ENCODE measurements at places on chromosomes 1 and 21.

DNA sequence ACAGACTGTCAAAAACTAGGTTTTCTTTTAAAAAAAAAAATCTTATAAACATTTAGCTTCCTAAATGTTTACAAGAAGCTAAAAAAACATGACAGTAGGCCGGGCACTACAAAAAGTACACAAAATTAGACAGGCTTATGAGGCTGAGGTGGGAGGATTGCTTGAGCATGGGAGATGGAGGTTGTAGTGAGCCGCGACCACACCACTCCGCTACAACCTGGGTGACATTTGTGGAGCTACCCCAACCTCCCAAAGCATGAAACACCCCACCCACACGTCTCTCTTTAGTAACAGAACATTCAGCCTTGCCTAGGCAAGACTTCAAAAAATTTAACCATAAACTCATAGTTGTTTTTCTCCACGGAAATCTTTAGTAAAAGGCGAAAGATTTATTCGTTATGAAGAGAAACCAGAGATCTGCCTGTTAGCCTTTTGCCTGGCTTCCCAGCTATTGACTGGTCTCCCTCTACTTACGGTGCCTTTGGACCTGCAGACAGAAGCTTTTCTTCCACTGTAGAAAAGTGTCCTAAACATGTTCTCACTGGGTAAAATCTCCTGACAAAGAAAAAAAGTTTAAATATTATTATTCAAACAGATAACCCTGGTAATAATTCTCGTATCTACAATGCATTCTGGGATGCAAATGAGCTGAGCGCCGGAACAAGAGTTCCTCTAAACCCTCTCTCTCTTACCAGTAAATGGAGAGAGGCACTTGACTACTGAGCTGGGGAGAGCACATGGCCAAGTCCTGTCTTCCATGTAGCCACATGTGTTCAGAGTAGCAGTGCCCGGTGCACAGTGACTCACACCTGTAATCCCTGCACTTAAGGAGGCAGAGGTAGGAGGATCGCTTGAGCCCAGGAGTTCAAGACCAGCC is 9.2 kb downstream of the RNU5D-1 start:
- DNase-seq = peak; percentile 75

DNA sequence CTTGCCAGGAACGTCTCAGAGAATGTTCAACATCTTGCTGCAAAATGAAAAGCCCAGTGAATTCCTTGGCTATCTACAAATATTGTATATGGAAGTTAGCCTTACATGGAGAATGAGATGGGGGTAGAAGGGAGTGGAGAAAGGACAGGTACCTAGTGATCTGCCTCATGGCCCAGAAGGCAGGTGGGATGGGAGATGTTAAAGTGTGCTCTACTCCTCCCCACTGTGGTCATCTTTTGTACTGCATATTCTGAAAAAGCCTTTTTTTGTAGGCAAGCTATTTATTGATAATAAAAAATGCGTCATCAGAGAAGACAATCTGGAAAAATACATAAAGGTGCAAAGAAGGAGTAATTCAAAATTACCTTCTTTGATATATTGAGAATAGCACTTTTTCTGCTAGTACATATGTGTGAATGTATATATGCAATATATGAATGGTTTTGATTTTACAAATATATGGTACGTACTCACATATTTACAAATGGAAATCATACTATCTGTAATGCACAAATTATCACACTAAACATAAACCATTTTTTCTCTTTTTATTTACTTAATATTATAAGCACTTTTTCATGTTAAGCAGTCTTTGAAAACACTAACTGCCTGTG is 19.1 kb upstream of the SLC5A9 start:
- DNase-seq = no peak

DNA sequence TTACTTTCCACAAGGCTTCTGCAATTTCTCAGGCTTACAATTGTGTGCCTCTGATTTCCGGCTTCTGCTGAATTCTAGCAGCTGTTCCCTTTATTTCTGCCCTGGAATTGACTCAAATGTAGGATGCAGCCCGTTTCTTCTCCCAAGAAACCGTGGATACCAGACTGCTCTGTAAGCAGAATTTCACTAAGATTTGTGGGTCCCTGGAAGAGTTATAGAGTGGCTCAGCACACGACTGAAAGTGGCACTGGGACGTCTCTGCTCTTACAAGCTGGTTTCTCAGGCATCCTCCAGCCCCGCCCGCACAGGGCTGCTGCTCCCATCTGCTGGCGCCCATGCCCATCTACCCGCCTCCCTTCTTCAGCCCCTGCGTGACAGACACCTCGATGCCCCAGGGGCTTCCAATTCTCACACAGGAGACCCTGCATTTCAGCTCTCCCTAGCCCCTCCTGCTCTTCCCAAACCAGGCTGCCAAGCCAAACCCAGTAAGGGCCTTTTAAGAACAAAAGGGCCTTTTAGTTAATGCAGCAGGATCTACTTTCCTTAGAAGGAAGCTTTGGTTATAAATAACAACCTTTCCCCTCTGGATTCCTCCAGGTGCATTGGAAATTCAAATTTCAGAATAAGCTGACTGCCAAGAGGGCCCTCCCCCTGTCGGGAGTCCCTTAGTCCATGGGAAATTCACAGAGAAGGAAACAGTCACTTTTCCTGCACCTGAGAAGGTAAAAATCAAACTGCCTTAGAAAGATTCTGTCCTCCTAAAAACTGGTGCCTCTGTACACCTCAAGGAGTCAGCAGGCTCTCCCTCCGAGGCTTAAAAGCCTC is 45.4 kb upstream of the TENT5B start:
- no peak for DNase-seq

- no peak for DNase-seq
These were observed 108.0 kb downstream of the NRIP1 start for GRCh38 chr21:14956807-14957206.

GRCh38 chr1:200035956-200036618 is 8.6 kb downstream of the NR5A2 start:
- no peak for DNase-seq

DNA sequence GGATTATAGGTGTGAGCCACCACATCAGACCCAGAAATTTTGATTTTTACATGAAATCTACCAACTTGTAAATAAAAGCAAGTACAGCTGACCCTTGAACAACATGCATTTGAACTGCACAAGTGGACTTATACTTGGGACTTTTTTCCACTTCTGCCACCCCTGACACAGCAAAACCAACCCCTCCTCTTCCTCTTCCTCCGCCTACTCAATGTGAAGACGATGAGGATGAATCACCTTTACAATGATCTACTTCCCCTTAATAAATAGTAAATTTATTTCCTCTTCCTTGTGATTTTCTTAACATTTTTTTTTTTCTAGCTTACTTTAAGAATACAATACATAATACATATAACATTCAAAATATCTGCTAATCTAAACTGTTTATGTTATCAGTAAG is 17.5 kb upstream of the YRDC start:
- DNase-seq = no peak

DNA sequence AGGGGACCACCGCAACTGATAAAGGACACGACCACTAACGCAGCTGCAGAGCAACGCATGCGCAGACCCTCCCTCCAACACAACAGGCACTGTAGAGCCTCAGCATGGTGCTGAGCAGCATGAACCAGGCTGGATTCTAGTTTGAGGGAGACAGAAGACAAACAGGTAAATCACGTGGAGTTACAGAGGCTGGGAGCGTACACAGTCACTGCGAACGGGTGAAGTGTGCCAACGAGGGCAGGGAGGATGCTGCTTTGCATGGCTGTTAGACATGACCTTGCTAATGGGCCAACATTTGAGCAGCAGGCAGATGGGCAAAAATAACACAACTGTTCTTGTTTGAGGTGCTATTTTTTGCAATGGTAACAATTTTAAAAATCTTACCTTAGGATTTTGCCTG is 55.2 kb upstream of the NADK start:
- no peak for DNase-seq

DNA sequence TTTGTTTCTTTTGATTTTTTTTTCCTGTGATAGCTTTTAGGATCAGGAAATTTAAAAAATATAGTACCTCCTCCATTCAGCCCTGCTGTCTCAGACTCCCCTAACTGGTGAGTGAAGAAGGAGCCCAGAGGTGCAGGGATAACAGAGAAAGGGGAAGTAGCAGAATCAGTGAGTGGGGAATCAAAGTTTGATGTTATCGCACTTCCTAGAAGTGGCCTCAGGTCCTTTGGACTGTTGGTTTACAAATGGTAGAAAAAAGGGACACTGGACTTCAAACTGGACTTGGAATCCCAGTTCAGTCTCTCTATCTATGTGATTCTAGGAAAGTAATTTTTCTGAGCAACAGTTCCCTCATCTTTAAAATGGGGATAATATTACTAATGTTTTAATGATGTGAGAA is 99.5 kb downstream of the FGGY start:
- DNase-seq = no peak

DNA sequence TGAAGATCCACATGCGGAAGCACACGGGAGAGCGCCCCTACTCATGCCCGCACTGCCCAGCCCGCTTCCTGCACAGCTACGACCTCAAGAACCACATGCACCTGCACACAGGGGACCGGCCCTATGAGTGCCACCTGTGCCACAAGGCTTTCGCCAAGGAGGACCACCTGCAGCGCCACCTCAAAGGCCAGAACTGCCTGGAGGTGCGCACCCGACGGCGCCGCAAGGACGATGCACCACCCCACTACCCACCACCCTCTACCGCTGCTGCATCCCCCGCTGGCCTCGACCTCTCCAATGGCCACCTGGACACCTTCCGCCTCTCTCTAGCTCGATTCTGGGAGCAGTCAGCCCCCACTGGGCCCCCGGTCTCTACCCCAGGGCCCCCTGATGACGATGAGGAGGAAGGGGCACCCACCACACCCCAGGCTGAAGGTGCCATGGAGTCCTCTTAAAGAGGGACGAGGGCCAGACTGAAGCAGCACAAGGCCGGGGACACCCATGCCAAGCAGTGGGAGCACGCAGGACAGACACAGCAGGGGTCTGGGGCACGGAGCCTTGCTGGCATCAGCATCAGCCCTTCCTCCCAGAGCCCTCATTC is 13.7 kb downstream of the ZBTB7B start:
- no peak for DNase-seq

GRCh38 chr1:209319549-209319948 is 264.0 kb upstream of the CAMK1G start:
- no peak for DNase-seq

GRCh38 chr1:163440090-163440489 is 118.3 kb downstream of the NUF2 start:
- DNase-seq = no peak

- DNase-seq = no peak
These were observed 1.3 kb downstream of the NADK start for GRCh38 chr1:1776672-1777582.

DNA sequence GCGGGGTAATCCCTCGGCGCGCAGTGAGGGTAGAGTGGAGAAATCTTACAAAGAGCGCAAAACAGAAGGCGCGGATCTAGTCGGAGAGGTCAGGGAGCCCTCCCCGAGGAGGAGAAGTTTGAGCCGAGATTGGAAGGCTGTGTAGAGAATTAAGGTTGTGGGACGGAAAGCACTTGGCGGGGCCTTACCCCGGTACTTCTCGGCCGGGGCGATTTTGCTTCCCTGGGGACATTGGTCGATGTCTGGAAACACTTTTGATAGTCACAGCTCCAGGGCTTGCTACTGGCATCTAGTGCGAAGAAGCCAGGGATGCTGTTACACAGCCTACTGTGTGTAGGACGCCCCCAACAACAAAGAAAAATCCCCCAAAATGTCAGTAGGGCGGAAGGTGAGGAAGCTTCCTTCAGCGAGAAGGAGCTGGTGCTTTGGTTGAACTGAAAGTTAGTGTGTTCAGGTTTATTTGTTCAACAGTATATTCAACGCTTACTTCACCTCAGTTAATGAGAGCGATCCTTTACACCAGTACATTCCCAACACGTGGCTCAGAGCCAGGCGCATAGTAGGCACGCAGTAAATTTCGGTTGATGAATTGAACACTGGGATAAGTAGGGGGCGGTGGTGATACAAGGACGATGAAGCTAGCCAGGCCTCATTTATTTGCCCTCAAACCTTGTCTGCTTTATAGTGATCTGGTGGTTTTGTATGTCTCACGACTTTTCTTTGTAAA is 807 bp downstream of the CEP85 start:
- DNase-seq = peak; percentile 36

- DNase-seq = no peak
These were observed 1.1 kb downstream of the IGFN1 start for GRCh38 chr1:201191653-201192260.

DNA sequence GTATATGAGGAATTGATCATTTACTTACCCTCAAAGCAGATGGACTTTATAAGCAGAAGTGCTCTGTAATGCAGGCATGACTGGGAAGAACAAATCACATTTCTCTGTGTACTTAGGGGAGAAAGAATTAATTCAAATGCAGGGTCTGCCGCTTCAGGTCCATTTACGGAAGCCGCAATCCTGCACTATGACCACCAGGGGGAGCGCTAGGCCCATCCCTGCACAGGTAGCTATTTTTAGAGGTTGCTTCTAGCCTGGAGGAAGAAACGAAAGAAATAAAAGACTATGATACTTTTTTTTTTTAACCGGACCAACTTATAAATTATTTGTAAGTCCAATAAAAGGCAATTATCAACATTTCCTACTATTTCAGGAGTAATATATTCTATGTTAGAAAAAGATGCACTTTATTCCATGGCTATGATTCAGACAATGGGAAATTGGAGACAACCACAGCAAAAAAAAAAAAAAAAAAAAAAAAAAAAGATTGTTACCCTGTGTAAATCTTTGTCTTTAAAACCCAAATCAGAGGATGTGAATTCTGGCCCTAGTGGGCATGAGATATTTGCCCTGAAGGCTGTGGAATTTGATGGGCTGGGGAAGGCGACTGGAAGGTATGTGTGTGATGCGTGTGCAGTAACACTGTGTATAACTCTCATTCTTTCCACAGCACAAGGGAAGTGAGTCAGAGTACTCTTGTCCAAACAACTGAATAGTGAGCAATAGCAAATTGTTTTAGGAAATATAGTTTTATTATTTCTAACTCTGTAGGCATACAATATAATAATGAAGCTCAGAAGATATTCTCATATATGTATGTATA is 12.9 kb upstream of the FYB2 start:
- peak; percentile 68 for DNase-seq

- no peak for DNase-seq
These were observed 27.7 kb downstream of the CAPZB start for GRCh38 chr1:19457607-19458006.

- no peak for DNase-seq
These were observed 304.0 kb downstream of the HHIPL2 start for GRCh38 chr1:222243902-222244301.

DNA sequence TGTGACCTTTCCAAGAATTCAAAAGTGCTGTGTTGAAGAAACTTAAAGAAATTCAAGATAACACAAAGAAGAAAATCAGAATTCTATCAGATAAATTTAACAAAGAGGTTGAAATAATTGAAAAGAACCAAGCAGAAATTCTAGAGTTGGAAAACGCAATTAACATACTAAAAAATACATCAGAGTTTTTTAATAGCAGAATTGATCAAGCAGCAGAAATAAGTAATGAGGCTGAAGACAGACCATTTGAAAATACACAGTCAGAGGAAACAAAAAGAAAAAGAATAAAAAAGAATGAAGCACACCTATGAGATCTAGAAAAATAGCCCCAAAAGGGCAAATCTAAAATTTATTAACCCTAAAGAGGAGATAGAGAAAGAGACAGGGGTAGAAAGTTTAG is 218.1 kb upstream of the KAZN start:
- no peak for DNase-seq

- no peak for DNase-seq
These were observed 1.5 kb upstream of the CLCNKA start for GRCh38 chr1:16020325-16020724.
